ENCODE measurements at places on chromosomes 2 and 18.

DNA sequence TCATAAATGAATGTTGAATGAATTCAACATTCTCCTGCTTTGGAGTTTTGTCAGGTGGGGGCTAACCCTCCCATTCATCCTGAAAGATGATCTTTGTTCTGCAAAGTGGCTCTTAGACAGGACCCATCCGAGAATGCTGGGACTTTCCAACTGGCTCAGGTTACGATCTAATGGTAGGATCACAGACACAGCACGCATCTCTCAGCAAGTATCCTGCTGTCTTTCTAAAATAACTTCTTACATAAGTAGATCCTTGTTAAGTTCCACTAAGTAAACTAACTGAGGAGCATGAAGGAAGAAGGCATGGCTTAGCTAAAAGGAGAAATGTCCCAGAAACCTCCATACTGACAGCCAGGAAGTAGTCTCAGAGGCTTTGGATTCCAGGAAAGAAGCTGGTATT, 23.7 kb downstream of the CYP27A1 start:
- peak; percentile 40 for DNase-seq

DNA sequence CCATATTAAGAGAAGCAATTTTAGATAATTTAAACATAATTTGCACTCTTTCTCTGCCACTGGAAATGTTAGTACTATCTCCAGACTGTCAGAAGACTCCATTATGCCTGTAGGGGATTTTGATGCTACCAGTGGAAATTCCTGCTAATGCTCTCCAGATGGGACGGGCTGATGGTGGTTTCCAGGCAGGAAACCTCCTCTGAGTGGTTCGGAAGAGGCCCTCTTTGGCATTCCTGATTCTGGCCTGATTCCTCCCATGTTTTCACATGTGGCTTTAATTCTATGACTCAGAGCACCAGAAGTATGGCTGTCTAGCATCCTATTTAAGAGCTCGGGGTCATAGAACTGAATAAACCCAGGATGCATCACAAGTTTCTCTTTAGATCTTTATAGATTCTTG, 70.9 kb upstream of the ST6GAL2 start:
- no peak for DNase-seq

DNA sequence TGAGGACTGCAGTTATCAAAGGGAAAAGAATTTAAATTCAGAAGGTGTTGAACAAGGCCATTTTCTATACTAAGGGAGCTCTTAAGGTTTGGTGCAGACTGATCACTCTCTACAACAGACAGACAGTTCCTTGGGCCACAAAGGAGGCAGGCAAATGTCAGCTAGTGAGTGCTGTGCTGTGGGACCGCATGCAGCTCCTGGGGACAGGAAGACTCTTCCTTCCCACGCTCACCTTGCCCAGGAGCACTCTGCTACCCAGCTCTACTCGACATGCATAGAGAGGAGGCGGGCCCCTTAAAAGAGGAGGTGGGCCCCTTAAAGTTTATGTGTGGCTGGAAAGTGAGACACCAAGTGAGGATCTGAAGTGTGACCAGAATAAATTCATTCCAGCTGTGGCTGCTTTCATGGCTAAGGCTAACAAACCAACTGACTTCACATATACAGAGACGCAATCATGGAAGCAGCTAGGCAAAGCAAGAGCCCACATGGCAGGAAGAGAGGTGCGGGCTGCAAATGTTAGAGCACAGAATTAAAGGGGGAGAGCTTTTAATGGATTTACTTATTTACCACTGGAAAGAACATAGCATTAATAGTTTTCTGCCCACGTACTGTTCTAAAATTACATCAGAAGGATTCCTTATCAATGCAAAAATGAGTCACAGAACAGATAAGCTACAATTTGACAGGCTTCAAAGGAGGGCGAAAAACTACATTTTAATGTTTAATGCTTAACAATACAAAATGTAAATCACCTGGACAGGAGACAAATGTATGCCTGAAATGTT, 101.4 kb upstream of the RNU4ATAC start:
- DNase-seq = no peak

DNA sequence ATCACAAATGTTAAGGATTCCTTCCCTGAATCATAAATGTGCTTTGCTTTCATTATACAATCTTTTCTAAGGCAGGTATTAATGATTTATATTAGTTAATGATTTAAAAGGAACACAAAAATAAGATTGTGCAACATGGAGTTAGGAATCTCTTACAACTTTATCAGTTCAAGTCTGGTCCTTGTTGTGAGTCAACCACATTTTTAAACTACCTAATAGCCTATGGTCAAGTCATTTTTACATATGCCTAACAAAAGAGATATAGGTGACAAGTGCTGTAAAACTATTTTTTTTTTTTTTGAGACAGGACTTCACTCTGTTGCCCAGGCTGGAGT, 8.2 kb upstream of the INPP1 start:
- DNase-seq = no peak

GRCh38 chr2:60577682-60578283, 24.3 kb upstream of the BCL11A start:
- DNase-seq = no peak

- no peak for DNase-seq
Observed at GRCh38 chr2:195296490-195296889, 360.5 kb upstream of the SLC39A10 start.

- DNase-seq = peak; percentile 73
Observed at GRCh38 chr2:25808006-25808383, 70.3 kb downstream of the ASXL2 start.

- DNase-seq = no peak
Observed at GRCh38 chr2:229669841-229670240, 44.5 kb downstream of the DNER start.

- no peak for DNase-seq
Observed at GRCh38 chr2:149606251-149606811, 18.8 kb upstream of the MMADHC start.
